ENCODE measurements at places on chromosomes 4 and X.

GRCh38 chrX:153609917-153610835 lies 11.2 kb upstream of the CCNQ start:
- peak; percentile 87 for DNase-seq

DNA sequence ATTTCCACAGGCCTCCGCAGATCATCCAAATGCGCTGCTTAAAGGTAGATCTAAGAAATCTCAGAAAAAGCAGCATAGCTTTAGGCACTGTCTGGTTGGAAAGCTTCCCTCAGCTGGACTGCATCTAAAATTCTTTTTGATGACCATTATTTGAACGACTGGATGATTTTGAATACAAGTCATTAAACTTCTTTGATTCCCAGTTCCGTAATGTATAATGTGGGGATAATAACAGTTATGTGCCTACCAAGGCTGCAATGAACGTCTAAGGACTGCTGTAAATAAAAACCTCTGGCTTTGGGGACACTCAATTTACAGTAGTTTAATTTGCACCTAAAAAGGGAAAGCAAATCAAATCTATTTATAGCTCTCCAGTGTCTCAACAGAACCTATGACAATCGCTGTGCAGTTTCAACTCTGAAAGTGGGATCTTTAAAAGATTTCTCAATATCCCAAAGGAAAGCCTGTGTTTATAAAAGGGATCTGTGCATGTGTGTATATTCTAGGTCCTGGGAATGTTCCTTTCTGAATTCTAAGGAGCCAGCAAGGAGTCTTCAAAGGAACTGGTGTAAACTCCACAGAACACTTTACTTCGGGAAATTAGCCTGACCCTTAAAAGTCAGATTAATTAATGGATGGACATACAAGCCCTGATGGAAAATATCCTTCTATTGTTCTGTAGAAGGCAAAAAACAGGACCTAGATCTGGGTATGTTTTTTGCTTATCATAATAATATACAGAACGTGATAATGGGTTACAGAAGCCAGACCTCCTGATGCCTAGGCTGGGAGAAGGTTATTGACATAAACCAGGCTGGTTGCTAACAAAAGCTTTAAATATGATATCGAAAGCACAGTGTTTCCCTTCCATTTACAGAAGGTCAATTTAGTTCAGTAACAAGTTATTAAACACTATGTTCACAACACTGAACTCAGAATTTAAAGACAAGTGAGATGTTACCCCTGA lies 53.4 kb downstream of the AFAP1 start:
- no peak for DNase-seq

- no peak for DNase-seq
Observed at GRCh38 chr4:126405369-126405982, 1090.7 kb downstream of the FAT4 start.

DNA sequence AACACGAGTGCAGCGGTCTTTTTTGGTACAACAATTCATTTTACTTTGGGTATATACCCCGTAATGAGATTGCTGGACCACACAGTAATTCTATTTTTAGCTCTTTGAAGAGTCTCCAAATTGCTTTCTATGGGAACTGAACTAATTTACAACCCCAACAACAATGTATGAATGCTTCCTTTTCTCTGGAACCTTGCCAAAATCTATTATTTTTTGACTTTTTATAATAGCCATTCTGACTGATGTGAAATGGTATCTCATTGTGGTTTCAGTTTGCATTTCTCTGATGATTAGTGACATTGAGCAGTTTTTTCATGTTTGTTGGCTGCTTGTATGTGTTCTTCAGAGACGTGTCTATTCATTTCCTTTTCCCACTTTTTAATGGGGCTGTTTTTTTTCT lies 240.8 kb downstream of the STK32B start:
- no peak for DNase-seq

DNA sequence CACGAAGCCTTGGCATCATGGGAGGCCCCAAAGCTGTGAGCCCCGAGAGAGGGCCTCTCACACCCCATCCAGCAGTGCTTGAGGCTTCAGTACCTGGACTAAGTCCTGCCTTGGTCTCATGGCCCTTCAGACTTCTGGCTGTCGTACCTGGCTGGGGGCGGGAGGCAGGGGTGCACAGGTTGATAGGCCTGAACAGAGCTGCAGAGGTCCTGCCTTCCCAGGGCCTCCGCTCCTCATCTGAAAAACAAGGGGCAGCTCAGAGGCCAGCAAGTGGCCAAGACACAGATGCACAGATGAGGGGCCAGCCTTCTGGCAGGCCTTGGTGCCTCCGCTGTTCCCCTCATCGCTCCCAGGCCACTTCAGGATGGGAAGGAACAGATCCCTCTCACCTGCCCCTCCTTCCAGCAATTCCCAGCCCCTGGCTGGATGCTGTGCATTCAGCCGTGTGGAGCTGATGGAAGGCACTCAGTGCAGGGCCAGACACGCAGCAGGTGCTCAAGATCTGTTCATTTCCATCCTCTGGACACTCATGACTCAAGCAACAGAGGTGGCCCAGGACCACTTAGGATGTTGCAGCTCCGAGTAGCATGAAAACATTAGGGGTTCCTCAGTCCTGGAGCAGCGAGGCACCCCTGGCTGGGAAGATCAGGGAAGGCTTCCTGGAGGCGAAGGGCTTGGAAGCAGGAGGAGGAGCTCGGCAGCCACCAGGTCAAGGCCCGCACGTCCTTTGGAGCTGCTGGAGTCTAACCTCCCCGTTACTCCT lies 1.4 kb downstream of the ZNF185 start:
- DNase-seq: no peak

- DNase-seq: no peak
Observed at GRCh38 chrX:41599507-41599906, 89.3 kb upstream of the GPR34 start.

GRCh38 chr4:74794382-74795010 lies at the start of gene BTC:
Gene BTC, minus strand, starts transcription at chr4:74794523. Its CDS starts 198 bp downstream, at chr4:74794325.
- no peak for DNase-seq

DNA sequence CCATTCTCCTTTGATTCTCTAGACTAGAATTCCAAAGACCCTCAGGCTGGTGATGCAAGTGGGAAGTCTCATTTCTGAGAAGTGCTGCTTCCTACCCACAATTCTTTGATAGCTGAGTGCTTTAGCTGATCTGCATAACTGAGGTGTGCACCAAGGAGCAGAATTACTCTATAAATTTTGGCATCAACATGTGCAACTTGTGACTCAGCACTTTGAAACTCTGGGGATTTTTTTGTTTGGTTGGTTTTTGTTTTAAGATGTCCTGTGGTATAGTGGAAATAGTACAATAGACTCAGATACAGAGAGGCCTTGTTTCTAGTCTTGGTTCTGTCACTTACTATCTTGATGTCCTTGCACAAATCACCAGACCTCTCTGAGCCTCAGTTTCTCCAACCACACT lies 148.4 kb downstream of the AR start:
- DNase-seq: no peak

DNA sequence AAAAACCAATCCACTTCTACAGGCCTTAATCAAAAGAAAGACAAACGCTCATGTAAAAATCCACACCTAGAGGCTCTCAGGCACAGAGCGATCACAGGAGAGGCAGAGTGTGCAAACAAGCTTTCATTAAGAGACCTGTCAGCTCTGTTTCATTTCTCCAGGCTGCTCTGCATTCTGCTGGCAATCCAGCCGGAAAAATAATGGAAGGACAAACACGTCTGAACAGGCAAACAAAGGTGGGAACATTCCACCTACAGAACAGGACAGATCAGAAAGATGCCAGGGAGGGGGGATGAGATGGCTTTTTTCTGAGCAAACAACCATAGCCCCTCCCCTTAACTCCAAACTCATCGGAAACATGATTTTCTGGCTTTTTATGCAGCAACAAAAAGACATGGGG lies 9.7 kb downstream of the SOD3 start:
- DNase-seq: no peak

DNA sequence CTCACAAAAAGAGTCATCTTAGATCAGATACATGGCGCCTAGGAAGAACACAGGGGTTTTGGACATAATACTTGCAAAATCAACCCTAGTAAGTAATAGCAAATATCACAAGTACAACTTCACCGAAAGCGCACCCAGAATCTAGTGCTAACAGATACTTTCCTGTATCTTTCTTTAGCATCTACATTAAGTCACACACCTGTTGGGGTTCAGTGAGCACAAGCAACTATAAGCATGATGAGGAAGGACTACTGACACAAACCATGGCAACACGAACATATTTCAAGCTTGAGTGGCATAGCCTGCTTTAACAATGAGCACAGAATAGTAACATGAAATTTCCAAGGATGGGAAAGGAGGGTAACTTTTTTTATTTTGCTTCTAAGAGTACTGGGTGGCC lies 116.1 kb downstream of the GPC3 start:
- DNase-seq: no peak

DNA sequence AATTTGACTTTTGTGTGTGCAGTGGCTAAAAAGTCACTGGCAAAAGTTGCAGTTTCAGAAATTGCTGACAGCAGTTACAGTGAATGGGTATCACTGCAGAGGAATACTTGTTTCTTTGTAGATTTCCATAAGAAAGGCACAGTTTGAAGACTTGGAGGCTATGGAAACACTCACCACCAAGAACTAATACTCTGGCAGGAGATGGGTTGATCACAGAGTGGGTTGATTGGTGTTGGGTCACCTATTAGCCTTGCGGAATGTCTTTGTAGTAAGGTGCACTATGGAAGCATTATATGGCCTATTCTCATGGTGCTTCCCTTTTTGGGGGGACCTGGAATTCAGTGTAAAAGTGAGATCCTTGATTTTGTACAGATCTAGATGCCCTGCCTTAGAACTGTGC lies 502.8 kb downstream of the CFAP47 start:
- DNase-seq: no peak

DNA sequence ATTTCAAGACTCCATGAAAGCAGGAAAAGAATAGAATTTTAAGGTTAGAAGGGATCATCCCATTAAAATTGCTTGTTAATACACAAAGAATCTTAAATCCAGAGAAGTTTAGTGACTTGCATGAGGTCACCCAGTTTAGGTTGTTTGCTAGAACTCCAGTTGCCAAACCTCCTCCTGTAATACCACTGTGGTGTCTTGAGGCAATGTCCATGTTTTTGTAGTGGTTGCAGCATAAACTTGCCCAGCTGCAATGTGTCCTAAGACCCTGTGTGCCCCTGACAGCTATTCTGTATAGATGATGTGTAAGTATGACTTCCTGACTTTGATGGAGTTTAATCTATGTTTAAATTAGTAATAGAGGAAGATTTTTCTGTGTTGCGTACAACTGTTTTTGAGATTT lies 6.3 kb downstream of the SFRP2 start:
- no peak for DNase-seq

DNA sequence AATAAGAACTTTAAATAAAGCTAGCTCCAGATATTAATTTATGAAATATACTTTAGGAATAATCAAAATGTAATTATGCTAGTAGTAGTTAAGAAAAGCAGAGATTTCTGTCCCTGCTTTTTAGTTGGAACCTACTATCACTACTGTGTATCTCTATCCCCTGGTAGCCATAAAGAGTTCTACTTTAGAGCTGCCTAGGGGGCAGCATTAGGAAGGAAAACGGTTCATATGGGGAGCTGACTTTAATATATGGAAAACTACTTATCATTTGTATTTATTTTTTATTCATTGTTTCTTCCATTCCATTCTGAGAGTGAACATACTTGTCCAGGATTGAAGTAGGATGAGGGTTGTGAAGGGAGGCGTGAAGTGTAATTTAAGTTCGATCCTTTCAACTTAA lies 40.9 kb downstream of the CPEB2 start:
- DNase-seq: no peak

- DNase-seq: no peak
Observed at GRCh38 chr4:28557755-28558154, 1697.1 kb downstream of the STIM2 start.

DNA sequence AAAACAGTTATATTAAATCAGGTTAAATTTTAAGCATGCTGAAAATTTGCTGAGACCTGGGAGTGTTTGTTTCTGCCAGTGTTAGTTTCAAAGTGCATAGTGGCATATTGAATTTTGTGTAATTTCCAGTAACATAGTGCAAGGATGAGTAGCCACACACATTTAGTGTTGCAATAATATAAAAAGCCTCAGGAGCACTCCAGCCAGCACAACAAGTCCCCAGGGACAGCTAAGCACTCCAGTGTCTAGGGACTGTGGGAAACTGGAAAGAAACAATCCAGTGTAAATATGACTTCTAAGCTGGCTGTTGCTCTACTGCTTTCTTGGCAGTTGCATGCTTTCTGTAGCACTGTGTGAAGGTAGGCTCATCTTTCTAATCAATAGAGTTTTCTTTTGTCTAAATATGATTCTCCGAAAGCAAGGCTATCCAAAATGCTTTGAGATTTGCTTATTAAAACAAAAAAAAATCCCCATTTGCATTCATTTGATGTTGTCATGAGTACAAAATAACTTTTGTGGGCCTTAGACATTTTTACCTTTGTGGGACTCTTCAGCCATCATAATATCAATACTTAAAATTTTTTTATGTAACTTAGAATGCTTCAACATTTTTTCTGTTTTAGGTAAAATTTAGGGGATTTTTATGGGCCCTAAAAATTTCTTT lies 24.2 kb upstream of the CXCL2 start:
- DNase-seq: no peak

DNA sequence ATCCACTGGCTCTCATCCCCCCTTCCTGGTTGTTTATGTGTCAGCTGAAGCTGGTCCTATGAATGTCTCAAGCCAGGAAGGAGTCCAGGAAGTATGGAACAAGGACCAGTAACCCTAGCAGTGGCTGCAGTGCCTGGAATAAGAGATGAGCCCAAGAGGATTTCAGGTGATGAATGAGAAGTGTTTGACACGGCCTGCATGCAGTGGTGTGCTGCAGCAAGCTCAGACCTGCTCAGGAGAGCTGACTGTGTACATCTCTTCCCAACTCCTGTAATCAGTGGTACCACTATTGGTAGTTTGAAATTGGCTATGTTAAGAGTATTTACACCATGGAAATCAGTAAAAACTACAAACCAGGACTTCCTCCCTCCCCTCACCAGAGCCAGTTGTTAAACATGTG lies 88.0 kb downstream of the IQCM start:
- no peak for DNase-seq

DNA sequence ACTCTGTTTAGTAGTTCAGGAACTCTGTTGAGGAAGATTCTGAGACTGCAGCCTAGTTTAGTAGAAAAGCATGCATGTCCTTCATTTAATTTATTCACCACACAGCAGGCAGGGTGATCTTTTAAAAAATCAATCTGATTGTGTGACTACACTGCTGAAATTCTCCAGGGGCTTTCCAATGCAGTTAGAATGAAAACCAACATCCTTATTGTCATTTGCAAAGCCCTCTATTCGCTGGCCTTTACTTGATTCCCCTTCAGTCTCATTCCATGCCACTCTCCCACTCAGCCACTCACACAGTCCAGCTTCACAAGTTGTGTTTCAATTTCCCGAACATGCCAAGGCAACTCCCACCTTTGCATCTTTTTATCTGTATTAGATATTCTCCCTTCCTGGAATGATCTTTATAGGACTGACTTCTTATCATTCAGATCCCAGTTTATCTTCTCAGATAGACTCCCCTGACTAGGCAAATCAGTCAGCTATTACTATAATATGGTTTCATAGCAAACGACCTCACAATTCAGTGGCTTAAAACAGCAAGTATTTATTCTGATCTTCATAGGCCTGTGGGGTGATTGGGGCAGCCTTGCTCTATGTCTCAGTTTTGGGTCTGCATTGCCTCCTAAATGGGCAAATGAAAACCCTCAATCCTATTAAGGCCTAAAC lies 21.3 kb upstream of the FTHL17 start:
- no peak for DNase-seq

GRCh38 chr4:164959896-164960295 lies 17.6 kb downstream of the TRIM61 start:
- no peak for DNase-seq

- no peak for DNase-seq
Observed at GRCh38 chr4:32042486-32043247, 1322.5 kb downstream of the PCDH7 start.

- DNase-seq: no peak
Observed at GRCh38 chrX:41291309-41291708, 42.7 kb upstream of the DDX3X start.

All from CD4-positive, alpha-beta T cell treated with Interleukin-17A for 4 hours (primary cell).